ENCODE measurements at places on chromosomes 1 and 21.

DNA sequence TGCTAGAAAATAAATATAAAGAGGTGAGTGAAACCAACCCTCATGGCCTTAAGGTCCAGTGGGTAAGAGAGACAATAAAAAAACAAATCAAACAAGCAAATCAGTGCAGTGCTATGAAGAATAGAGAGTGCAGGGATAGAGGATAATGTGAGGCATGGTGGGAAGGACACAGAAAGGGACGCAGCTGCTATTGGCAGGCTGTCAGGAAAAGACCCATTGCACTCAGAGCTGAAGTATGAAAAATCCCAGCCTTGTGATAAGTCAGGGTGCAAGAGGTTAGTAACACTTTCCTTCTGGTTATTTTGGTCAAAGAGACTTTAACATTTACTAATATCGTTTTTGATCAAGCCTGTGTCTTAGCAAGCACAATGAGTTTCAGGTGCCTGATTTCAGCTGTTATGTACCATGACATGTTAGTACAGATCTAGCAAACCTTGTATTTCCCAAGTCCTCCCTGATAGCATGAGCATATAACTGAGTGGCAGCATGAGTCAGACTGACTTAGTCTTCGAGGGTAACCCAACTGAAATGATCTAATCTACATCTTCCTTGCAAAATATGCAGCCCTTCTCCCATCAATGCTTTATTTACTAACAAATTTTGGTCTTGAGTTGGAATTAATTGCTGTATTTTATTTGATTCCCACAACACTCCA is 31.7 kb downstream of the CHML start:
- peak; percentile 26 for ATAC-seq

DNA sequence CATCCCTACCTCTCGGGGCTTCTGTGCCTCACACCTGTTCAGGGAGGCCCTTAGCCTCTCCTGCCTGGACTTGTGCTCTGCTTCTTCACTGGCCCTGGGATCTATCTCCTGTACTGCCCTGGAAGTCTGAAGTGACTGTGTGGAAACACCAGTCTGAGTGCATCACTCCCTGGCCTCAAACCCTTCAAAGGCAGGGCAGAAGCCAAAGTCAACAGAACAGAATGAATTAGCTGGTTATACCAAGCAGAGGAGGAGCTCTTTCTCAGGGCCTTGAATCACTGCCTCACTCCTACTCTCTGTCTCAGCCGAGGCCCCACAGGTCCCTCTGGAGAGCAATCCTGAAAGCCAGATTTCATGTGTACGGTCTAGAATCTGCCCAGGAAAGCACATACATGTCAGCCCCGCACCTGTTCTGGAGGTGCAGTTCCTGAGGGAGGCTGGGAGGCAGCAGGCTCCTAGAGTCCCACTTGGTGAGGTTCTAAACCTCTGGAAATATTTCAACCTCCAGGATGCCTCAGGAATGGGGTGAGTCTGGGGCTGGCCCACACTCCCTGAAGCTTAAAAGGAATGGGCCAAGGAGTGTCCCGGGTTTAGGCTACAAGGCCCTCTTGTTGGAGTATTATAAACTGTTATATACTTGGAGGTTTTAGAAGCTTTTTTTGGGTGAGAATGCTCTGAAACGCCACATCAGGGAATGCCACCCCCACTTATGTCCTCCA is 98.3 kb downstream of the ABCA4 start:
- no peak for ATAC-seq

DNA sequence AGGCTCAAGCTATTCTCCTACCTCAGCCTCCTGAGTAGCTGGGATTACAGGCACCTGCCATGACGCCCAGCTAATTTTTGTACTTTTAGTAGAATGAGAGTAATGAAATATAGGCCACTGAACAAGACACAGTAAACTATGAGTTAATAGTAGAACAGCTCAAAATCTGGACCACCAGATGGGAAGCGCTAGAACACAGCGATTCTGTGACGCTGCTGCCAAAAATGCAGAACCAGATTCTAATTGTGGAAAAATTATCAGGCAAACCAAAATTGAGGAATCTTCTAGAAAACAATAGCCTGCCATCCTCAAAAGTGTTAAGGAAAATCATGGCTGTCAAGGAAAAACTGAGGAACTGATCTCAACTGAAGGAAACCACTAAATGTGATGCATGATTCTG is 111.4 kb upstream of the TIAM1 start:
- no peak for ATAC-seq

DNA sequence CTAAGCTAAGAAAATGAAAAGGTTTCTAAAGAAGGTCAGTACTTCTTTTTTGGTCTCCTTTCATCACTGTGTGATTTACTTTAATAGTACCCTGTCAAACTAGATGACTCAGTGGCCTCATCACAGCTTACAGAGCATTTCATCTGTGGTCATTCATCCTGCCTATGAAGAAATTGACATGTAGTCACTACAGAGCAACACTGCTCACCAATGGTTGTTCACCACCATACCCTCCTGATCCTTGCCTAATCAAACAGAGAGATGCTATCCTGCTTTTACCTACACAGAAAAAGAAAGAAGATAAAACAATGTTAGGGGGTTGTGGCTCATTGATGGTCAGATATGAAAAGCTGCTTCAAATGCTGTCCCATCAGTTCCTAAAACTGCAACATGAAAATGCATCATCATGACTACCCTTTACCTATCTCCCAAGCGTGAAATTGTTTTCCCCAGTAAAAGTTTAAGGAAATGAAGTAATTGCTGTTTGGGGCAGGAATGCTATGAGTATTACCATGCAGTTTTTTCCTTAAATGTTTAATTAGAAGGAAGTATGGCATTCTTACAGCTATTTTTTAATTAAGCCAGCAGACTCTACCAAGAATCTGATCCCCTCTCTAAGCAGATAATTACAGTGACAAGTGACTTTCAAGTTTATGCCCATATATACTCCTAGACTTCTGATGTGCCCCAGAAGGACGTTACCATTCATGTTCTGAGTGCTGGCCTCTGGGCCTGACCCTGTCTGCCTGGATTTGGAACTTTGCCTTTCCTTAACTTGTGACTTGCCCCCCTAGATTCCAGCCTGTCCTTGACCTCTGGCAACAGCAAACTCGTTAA is 46.1 kb upstream of the FBXO28 start:
- ATAC-seq, result no peak

- ATAC-seq, result no peak
Observed at GRCh38 chr1:59113876-59114457, 182.9 kb upstream of the FGGY start.

DNA sequence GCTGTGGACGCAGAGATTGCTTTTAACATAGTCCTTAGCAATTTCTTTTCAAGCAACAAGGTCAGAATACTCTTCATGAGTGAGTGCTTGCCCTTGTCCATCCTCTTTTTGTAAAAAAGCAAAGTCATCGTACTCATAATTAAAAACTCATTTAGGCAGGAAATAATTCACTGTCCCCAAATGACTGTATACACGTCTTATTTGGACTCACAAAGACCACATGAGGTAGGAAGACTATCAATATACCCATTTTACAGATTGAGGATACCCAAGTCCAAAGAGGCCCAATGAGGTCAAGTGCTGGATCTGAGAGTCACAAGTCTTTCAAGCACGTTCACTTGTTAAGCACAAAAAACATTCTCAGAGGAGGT is 13.2 kb downstream of the ITPKB start:
- ATAC-seq, result no peak

DNA sequence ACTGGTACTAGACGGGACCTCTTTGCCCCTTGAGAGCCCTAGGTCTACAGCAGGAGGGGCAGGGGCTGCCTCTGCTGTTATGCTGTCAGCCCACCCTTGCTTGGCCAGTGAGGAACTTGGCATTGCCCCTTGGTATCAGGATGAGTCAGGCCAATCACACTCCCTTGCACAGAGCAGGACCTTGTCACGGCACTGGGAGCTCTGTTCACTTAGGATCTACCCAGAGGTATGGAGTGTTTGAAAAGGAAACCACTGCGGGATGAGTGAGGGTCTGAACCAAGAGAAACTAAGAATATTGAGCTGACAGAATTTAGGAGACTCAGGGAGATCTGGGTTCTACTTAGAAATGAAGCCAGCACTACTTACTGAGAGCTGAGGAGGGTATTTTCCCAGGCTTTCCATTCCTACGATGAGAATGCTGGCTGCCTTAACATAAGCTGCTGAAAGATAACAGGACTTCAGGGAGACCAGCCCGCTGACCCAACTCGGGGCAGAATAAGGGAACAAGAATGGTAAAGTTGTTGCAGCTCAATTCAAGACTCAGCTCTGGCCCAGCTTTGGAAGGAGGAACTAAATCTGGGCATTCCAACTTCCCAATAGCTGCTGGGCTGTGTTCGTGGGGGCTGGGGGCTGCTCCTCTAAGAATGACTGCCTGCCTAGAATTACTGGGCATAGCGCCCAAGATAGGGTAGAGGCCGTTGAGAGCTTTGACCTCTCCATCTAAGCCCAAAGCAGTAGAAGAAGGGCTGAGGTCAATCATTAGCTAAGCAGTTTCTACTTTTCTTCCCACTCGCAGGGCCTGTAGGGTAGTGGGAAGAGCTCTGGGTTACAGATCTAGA is 1.5 kb downstream of the FABP3 start:
- ATAC-seq, result no peak

- ATAC-seq, result no peak
Observed at GRCh38 chr1:52041551-52042185, 8.1 kb upstream of the KTI12 start.

- ATAC-seq, result no peak
Observed at GRCh38 chr1:98793136-98793535, 131.6 kb downstream of the SNX7 start.

DNA sequence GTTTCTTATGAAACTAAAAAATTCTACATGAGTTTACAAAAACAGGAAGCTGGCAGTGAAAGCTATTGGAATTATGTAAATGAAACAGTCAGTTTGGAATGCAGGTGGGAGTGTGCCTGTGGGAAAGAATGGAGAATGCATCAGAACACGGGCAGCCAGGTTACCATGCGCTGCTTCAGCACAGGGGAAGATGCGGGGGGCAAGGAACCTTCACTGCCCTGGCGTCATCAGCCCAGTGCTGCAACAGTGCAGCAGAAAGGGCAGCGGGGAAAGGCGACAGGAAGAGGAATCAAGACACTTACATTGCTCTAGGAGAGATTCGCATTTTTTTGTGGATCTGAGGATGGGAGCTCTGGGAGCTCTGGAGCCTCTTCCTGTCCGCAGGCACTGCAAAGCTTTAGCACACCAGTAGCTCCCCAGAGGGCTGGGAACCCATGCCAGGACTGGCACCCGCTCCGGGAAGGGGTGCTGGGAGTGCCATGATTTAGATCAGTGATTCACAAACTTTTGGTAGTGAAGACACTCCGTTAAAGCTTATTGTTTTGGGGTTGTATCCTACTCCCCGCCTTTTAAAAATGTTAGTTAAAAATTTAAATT is 64.1 kb upstream of the WDR26 start:
- ATAC-seq, result no peak

DNA sequence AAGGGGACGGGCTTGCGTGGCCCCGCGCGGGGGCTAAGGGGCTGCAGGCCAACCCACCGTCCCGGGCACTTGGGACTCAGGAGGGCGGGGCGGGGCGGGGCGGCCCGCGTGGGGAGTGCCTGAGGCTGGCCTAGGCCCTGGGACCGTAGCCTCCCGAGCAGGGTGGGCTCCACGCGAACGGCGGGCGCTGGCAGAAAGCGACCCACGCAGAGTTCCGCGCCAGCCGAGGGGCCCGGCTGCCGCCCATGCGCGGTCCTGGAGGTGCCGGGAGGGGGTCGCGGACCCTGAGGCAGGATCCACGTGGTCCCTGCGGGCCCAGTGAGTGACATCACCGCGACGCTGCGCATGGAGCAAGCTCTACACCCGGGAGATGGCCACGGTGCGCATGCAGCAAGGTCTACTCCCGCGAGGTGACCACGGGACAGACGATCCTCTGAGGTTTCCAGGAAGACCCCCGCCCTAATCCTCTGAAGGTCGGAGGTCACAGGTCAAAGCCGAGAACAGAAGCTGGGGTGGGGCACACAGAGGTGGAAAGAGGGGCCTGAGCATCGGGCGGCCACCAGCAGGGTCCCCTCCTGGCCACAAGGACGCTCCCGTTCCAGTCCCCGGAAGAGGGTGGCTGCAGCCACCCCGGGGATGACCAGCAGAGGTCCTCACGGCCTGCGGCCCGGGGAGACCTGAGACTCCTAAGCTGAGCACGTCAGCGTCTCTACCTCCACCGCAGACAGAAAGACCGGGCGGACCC is 13.5 kb upstream of the SLC19A1 start:
- ATAC-seq, result peak; percentile 82

GRCh38 chr1:4965346-4966075 is 311.1 kb downstream of the AJAP1 start:
- ATAC-seq, result no peak

GRCh38 chr1:12171206-12172041 is 4.6 kb downstream of the TNFRSF1B start:
- ATAC-seq, result peak; percentile 3

DNA sequence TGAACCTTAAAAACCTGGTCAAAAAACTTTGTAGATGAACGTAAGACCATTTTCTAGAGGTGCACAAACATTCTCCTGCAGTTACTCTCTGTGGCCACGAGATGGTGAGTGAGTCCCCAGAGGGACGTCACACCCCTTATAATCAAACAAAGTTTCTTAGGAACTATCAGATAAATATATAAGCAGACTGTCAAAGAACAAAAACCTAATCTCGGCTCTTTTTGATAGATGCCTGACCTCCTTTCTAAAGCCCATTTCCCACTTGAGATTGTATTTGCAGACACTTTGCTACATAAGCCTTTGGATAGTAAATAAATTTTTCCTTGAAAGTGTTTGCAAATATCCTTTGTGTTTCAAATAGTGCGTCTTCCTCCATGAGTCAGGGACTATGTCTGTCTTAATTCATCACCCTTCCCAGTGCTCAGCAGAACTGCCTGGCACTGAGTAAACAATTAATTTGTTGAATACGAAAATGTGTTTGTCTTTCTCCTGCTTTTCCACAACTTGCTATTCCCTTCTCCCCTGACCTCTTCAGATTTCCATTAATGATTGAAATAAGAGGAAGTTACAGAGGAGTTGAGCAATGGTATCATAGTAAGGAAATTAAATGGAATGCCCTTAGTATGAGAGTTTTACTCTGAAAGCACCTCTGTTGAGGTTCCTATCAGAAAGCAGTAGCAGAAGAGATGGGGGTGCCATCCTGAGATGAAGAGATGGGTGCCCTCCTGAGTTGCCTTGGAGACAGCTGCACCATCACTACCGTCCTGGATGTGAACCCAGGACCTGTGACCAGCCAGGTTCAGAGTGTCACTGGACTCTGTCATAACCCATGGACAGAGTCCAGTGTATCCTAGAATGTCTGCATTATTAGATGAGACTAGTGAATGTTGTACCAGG is 57.8 kb upstream of the RAVER2 start:
- no peak for ATAC-seq

- no peak for ATAC-seq
Observed at GRCh38 chr1:234234199-234234598, 139.1 kb upstream of the COA6 start.

All from stimulated activated memory B cell treated with anti-CD40 and anti-IgM and Interleukin-4, amounts not matched to agents 10 μg/mL and 1 μg/mL and 100 μg/mL, for 72 hours (primary cell).